Naive thymus-derived CD8-positive, alpha-beta T cell (primary cell): ENCODE measurements at places on chromosomes 6 and 20.

DNA sequence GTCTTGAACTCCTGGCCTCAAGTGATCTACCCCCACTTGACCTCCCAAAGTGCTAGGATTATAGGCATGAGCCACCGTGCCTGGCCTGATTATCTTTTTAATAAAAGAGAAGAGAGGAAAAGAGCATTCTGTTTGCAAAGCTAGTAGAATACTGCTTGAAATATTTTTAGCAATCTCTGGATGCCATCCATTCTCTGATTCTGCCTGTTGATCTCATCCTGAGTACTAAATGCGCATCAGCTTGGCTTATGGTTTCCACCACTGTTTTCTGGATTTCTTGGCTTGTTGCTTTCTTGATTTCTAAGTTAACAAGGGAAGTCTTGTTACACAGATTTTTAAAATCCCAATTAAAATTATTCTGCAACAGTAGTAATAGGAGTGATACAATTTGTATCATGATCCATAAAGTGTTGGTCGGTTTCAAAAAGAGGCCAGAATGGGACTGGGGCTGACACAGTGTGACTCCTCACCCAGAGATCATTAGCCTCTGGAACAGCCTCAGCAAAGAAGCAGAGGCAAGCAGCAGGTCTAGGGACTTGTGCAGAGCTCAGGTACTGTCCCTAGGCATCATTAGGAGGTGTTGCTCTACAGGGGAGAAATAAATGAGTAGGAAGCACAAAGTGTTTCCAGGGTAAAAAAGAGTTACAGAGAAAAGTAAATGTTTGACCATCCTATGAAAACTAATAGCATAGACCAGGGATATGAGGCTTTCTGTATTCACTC, 17.8 kb upstream of the SLC16A10 start:
- no peak for DNase-seq

DNA sequence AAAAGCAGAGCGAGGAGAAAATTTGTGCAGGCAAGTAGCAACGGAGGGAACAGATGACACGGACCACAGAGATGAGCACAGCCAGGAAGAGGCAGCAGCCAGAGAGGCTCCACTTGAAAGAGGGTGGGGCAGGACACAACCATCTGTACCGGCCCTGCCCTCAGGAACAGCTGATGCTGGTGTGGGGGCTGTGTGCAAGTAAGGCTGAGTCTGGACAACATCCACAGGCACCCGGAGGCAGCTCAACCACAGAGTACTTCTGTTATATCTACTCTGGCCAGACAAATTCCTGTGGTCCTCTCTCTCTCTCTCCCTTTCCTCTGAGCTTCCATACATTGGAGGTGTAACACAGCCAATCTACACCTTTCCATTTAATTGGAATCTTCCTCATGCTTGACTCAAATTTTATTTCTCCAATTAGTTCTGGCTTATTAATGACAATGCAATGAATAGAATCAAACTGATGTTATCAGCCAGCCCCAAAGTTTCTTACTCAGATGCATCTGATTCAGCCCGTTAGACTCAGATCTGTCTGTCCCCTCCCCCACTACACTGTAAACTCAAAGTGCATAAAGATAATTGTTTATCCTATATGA, 24.9 kb downstream of the KIF13A start:
- no peak for DNase-seq

DNA sequence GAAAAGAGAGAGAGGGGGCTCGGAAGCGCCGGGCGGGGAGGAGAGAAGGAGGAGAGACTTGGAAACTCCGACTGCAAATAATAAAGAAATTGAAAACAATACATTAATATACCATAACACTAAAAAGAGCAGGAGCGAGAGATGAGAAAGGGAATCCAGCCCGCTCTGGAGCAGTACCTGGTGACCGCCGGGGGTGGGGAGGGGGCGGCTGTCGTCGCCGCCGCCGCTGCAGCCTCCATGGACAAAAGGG, 338 bp downstream of the E2F3 start:
- DNase-seq: no peak

GRCh38 chr6:83430611-83431544, at the start of gene ME1:
Gene ME1 (minus strand): TSS chr6:83431051. CDS start chr6:83430954, 97 bp downstream.
- DNase-seq: no peak

DNA sequence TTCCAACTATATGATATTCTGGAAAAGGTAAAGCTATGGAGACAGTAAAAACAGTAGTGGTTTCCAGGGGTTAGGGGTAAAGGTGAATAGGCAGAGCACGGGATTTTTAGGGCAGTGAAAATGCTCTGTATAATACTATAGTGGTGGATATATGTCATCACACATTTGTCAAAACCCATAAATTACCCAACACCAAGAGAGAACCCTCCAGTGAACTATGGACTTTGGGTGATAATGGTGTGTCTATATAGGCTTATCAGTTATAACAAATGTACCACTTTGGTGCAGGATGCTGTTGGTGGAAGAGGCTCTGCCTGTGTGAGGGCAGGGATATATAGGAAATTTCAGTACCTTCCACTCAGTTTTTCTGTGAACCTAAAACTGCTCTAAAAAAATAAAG, 149.9 kb downstream of the GPX5 start:
- no peak for DNase-seq

GRCh38 chr6:163328411-163328810, 86.1 kb upstream of the QKI start:
- no peak for DNase-seq

- DNase-seq: no peak
Measured at GRCh38 chr20:8661229-8661952, 407.5 kb upstream of the PLCB4 start.

DNA sequence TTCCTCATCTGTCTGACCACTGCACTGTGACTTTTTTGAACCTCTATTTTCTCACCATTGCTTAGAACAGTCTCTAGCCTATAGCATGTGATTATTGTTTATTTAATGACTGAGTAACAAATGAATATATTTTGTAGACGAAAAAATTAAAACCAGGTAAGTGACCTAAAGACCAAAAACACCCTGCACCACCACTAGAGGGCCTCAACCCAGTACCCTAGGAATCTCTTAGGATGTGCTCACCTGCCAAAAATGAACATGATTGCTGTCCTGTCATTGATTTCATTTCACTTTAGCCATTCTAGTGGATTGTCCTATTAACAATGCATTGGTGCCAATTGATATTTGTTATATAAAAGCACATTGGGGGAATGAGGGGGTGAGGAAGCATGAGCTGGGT, 199.1 kb downstream of the COL9A1 start:
- DNase-seq: no peak
